Stimulated activated CD8-positive, alpha-beta memory T cell treated with anti-CD3 and anti-CD28 coated beads, Interleukin-4, amount 100 ng/mL, for 1 hour (primary cell): ENCODE measurements at places on chromosomes 13 and 19.
A peak's percentile ranks its signal among the peaks of the same experiment; 100 is the strongest.

DNA sequence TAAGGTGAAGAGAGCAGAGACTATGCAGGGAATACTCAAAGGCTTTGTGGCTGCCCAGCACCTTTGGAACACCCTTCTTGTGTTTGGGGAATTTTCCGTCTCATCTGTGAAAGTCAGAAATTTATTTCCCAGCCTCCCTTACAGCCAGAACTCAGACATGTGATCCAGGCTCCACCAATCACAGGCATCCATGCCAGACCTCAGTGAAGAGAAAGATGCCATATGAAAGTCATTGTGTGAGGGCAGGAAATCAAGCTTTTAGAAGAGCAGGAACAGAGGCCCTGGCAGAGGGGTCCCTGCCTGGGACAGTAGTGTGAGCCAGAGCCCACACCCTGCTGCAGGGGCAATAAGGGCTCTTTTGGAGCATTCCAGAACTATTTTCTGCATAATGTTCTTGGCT is 12.1 kb downstream of the CCDC70 start:
- DNase-seq, result no peak

- no peak for DNase-seq
Observed at GRCh38 chr13:58823701-58824100, 1192.2 kb downstream of the PCDH17 start.

GRCh38 chr13:32309312-32310133 is 5.6 kb downstream of the ZAR1L start:
- no peak for DNase-seq

DNA sequence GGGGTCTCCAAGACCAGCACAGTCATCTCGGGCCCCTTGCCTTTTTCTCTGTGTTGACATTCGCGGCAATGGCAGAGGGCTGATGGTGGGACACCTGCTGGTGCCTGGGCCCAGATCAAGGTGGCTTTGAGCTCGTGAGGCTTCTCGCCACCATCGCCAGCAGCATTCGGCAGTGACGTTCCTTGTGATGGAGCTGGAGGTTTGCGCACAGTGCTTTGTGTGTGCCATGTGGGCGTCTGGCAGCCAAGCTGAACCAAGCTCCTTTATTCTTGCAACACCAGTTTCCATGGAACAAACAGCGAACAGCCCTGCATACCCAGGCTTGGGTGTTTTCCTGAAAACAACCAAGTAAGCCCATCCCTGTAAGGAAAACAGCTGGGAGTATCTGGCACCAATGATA is 9.1 kb upstream of the TMEM255B start:
- no peak for DNase-seq

DNA sequence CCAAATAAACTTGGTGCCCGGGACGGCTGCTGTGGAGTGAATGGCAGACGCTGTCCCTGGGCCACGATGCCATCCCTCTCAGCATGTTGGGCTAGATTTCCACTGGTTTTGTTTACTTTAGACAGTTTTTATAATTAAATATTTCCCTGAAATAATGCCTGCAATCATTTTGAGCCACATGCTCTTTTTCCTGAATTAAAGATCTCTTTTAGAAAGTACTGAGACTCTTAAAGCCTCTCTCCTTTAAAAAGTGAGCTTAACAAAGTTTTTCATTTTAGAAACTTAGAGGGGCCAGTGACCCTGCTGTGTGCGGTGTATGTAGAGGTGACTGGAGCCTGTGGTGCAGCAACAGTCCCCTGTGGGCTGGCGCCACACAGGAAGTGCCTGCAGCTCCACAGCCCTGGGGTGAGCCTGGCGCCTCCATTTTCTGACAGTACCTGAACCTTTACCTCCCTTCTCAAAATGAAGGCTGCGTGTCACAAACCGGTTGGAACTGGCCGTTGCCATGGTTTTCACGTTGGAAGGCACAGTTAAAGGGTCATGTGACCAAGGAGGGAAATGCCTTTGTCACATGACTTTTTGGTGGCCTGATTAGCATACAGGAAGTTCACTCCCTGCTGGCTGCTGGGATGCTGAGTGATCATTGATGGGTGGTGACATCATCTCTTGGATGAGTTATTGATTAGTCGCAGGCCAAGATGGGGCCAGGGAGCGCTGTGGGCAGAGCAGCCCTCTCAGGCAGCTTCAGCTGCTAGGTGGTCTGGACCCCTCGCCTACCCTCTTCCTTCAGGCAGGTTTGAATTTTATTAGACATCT is 26.3 kb downstream of the TSSK6 start:
- peak; percentile 50 for DNase-seq

DNA sequence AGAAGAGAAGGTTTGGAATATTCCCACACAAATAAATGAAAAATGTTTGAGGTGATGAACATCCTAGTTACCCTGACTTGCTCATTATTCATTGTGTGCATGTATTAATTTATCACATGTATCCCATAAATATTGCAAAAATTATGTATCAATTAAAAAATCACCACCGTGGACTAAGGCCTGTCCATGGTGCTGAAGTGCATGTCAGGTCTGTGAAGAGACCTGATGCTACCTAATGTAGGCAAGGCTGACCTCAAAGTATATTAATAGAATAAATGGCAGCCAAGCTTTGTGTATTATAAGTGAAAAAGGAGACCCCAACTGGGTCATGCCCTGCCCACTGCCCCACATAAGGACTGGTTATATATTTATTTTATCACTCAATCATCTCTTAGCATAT is 34.4 kb upstream of the ZNF835 start:
- DNase-seq, result no peak

DNA sequence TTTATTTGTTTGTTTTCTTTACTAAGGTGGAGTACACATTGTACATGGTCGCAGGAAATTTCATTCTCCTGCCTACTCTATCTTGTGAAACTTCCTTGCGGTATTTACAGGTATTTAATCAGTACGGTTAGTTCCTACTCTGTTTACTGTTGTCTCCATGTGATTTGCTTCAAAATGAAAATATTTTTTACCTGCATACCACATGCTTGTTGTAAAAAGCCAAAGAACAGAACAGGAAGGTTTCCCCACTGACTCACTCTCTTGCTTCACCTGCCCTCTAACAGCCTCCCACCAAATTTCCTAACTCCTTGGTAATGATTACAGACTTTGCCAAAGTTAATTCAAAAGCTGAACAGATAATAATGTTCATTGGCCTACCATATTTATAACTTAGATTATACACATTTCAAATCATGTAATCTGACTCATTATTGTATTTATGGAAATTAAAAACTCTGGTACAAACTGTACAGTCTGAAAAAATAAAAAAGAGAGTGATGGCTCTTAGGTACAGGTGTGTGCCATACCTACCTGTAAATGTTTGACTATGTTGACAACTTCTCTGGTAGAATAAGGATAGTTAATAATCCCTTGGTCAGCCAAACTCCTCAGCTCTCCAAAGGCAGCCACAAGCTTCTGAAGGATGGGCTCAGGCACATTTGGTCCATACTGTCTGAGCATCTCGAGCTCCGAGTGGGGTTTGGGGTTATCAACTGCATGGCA is 239.9 kb downstream of the VWA8 start:
- no peak for DNase-seq

DNA sequence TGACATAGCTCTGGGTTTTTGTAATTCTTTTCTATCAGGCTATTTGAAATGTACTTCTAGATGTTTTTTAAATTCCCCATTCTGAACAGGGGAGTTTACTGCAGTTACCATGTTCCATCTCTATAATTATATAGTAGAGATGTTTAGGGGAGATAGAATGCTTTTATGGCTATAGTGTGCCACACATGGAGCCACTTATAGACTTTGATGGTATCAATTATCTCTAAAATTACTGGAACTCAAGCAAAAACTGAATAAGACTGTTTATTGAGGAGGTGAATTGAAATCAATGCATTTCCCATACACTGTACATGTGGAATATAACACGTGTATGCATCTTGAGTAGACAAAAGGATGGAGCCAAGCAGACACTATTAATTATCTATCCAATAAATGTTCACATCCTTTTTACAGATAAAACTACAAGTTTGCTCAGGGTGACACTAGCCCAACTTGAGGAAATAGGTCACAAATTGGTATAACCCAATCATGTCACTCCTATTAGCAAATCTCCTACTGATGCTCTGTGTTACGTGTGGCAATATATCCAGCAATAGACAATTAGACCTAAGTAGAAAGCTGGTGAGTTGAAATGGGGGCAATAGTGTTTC is 1882.6 kb downstream of the PCDH9 start:
- DNase-seq, result no peak

DNA sequence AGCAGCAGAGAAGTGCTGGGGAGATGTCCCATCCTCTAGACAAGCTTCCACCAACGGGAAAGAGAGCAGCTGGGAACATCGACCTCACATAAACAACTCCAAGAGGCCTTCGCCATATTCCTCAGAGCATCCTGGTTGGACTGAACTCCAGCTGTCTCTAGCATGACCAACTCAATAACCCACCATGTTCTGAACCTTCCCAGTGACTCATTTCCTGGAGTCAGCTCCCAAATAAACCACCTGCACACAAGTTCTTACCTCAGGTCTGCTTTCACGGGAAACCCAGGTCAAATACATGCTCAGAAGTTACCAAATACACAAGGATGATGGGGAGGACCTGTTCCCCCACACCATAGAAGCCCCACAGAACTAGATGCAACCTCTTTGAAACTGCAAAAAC is 878.5 kb downstream of the UQCRFS1 start:
- DNase-seq, result no peak

DNA sequence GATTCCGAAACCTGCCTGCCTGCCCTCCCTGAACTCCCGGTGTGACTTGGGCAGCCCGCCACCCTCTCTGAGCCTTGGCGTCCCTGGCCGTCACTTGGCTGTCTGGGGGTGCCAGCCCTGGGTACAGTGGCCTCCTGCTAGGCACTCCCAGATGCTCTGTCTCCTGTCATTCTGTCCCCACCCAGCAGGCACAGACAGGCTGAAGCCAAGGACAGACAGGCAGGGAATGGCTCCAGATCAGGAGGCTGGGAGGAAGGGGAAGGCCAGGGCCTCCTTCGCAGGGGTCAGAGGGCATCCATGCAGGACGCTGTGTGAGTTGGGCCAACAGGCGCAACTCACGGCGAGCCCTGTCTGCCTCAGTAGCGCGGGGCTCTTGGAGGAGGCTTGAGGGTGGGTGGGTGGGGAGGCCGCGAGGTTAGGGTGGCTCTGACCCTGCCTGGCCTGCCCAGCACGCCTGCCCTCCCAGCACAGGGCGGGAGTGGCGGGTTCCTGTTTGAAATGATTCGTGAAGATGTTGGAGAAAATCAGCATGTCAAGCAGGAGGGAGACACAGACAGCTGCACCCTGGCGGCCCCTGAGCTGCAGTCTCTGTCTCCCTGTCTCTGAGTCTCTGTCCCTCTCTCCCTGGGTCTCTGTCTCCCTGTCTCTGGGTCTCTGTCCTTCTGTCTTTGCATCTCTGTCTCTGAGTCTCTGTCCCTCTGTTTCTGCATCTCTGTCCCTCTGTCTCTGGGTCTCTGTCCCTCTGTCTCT is 19.7 kb downstream of the KLHL26 start:
- no peak for DNase-seq

GRCh38 chr13:26967119-26968038 is 204.2 kb downstream of the USP12 start:
- DNase-seq, result no peak

DNA sequence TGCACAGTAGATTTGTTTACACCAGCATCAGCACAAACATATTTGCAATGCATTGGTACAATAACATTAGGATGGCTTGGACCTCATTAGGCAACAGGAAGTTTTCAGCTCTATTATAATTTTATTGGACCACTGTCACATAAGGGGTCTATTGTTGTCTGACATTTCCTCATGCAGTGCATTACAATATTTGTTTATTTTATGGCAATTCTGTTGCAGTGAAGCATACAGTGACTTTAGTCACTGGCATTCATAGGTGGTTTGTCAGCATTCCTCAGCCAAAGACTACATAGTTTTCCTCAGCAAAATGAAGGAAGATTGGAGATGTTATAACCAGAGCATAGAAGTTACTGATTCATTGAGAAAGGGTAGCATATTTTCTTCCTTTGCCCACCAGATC is 1732.9 kb downstream of the PCDH9 start:
- no peak for DNase-seq

DNA sequence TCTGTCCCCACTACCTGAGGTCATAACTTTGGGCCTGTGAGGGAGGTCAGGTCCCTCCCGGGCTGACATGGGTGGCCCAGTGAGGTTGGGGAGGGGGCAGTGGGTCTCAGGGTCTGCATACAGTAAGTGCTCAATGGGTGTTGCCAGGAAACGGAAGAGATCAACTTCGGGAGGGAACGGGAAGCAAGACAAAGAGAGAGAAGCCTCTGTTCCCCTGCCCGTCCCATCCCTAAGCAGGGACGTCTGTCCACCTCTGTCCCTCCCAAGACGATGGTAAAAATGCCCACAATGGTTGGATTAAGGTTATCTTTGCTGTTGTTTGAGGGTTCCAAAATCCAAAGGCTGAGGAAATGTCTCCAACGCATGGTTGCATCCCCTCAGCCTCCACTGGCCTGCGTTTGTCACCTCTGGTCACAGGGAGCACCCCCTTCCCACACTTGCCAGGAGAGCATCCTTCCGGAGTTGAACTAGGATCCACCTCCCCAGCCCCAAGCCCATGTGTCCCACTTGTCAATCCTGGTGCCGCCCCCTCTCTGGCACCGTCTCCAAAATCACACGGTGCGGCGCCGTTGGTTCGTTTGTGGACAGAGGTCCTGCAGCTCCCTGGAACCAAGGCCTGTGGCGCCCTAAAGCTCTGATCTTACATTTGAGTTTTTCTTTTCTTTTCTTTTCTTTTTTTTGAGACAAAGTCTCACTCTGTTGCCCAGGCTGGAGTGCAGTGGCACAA is 774 bp upstream of the HOMER3 start:
- no peak for DNase-seq

GRCh38 chr19:48443256-48443655 is 2.5 kb upstream of the GRWD1 start:
- no peak for DNase-seq

- DNase-seq, result no peak
Observed at GRCh38 chr13:73075546-73075945, 16.7 kb downstream of the KLF5 start.
